ENCODE measurements at places on chromosomes 1 and 21.

DNA sequence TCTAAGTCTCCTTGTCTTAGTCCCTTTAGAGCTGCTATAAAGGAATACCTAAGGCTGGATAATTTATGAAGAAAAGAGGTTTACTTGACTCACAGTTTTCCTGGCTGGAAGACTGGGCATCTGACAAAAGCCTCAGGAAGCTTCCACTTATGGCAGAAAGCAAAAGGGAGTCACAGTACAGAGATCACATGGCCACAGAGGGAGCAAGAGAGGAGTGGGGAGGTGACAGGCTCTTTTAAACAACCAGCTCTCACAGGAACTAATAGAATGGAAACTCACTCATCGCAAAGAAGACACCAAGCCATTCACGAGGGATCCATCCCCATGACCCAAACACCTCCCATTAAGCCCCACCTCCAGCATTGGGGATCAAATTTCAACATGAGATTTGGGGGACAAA lies 68.8 kb downstream of the DDAH1 start:
- DNase-seq, result no peak

DNA sequence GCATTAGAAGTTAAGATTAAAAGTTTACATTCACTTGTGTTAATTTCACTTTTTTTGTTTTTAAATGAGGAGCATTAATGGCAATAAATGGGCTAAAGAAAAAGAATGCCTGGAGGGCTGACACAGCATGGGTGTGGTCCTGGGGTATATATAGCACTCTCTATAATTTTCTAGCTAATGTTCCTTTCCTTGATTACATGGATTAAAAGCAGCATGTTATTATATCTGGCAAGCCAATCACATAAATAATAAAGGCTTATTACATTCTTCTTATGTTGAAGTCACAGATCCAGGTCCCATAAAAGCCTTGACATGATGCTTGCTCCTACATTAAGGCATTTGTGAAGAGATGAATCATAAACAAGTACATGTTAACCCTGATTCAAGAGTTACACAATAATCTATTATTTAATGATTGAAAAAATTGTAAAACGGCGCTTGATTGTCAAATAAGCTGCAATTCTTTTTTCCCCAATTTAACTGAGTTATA lies 91.4 kb downstream of the LYPLAL1 start:
- DNase-seq, result no peak

DNA sequence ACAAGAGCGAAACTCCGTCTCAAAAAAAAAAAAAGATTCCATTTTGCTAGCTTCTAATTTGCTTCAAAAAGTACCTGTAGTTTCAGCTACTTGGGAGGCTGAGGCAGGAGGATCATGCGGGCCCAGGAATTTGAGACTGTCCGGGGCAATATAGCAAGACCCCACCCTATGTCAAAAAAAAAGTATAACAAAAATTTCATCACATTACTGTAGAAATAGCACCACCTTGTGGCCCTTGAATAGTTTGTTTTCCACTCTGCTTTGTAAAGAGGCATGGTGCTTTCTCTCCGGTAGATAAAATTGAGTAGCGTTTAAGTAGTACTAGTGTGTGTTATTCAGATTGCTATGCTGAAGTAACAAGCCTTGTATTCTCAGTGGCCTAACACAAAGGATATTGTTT lies 18.2 kb upstream of the MSTO1 start:
- peak; percentile 47 for DNase-seq

DNA sequence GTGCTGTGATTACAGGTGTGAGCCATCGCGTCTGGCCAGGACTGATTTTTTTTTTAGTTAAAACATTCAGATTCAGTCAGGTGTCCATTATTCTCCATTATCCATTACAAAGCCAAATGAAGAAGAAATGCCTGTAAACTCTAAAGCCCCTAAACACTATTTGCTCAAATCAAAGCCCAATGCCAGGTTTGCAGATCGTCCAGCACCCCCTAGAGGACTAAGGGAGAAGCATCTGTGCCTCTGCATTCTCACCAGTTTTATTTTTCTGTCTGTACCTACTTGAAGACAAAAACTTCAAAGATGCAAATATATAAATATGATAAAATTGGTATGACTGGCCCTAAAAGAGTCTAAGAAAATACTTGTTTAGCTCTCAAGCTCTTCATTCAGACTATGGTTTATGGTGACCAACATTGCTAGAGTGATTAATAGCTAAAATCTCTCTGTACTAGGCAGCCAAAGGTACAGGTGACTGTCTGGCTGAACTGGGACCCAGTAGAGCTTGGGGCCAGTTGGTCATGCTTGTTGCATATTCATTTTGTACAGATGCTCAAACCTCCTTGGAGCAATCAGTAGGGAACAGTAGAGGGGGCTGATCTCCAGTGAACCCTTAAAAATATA lies 138.4 kb downstream of the SYT2 start:
- DNase-seq, result no peak

DNA sequence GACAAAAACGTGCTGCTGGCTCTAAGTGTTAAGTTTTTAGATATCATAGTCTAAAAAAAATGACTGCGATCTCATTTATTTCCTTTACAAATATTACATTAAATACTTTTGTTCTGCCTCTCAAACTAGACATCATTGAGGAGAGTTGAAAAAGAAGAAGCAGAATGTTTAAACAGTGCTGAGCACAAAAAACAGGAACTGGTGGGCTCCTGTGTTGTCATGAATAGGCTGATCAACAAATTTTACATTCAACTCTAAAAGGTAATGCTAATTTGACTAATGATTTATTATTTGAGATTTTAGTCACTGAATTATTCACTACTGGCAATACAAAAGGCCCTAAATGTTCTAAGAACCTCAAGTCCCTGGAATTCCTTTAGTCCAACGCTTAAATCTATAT lies 66.1 kb downstream of the GPATCH2 start:
- no peak for DNase-seq

GRCh38 chr1:236024641-236025040 lies 40.2 kb downstream of the NID1 start:
- DNase-seq, result no peak

GRCh38 chr1:149963358-149963757 lies 26.7 kb upstream of the MTMR11 start:
- DNase-seq, result no peak
